Astrocyte of the spinal cord (primary cell): ENCODE measurements at places on chromosomes 3 and 15.

DNA sequence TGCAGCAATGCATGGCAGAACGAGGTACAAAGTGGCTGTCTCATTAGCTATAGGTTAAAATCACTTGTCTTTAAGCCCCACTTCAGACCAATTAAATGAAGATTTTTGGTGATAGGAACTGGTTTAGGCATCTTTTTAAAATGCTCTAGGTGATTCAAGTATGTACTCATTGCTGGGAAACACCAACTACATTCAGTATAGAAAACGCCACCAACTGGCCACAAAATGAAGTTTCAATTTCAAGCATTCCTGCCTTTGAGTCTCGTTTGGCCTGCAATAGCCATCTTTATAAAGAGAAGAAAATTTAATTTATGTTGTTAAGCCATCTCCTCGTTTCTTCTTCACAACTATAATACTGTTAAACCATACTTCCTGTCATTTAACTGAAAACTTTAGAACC lies 587.9 kb downstream of the GBE1 start:
- no peak for DNase-seq

DNA sequence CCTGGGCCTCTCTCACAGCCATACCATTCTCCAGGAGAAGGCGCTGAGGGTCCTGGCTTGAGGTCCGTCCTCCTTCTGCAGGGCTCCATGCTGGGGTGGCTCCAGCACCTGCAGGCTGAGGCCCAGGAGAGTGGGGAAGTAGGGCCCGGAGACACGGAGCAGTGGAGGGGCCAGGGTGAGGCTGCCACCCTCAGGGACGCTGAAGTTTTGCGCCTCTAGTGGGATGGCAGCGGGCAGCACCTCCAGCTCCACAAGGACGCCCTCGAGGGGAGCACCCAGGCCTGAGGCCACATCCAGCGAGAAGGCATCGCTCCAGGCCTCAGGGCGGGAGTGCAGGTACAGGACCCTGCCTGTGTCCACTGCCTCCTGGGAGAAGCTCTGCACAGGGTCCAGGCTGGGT lies 27.5 kb downstream of the CSPG4 start:
- no peak for DNase-seq

- no peak for DNase-seq
Measured at GRCh38 chr3:64255741-64256340, 30.6 kb upstream of the PRICKLE2 start.

- DNase-seq: no peak
Measured at GRCh38 chr15:40082195-40082883, 26.3 kb downstream of the BMF start.
